ENCODE measurements at places on chromosomes 12 and 14.

DNA sequence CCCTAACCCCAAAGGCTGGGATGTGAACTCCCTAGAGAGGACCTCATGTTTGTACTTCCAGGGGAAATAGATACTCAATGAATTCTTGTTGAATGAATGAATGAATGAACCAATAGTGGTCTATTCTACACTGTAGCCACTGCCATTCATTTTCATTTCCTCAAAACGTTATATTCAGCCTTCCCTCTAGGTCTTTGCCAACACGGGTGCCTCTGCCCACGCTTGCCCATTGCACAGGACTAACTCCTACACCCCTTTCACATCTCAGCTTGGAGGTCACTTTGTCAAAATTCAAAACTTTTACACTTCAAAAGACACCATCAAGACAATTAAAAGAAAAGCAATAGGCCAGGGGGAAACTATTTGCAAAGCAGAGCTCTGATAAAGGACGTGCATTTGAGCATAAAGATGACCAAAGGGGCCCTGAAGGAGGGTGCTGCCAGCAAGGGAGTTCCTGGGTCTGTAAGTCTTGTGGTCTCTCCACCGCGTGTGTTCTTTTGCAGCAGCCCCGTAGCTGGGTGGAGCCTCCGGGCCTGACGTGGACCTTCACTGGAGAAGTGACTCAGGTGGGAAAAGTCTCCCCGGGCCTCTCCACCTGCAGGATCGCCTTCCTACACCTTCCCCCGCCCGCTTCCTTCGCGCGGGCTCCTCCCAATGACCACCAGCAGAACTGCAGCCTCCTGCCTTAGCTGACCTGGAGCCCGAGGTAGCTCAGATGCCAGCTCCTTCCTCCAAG is 31.5 kb downstream of the TMEM63C start:
- DNase-seq = peak; percentile 80

GRCh38 chr14:100439781-100440180 is 116.6 kb downstream of the SLC25A47 start:
- DNase-seq = no peak

- no peak for DNase-seq
Observed at GRCh38 chr14:76375484-76375883, 453 bp upstream of the ESRRB start.

GRCh38 chr12:130992448-130992847 is 38.7 kb downstream of the ADGRD1 start:
- no peak for DNase-seq

DNA sequence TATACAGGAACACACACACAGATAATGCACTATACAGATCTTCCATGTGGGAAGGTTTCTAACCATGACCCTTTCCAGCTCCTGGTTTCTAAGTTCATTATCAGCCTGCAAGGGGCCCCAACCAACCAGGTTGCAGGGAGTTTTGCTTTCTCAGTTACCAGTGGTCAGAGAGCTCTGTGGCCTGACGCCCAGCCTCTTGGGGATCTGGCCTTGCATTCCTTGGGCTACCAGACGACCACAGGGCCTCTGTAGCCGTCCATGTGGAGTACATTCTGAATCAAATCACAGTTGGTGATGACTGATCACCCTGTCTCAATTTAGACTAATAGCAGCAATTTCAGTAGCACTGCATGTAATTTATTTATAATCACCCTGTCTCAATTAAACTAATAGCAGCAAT is 47.5 kb downstream of the PAH start:
- DNase-seq = no peak

- no peak for DNase-seq
Observed at GRCh38 chr14:61663312-61663979, 31.9 kb upstream of the HIF1A start.

DNA sequence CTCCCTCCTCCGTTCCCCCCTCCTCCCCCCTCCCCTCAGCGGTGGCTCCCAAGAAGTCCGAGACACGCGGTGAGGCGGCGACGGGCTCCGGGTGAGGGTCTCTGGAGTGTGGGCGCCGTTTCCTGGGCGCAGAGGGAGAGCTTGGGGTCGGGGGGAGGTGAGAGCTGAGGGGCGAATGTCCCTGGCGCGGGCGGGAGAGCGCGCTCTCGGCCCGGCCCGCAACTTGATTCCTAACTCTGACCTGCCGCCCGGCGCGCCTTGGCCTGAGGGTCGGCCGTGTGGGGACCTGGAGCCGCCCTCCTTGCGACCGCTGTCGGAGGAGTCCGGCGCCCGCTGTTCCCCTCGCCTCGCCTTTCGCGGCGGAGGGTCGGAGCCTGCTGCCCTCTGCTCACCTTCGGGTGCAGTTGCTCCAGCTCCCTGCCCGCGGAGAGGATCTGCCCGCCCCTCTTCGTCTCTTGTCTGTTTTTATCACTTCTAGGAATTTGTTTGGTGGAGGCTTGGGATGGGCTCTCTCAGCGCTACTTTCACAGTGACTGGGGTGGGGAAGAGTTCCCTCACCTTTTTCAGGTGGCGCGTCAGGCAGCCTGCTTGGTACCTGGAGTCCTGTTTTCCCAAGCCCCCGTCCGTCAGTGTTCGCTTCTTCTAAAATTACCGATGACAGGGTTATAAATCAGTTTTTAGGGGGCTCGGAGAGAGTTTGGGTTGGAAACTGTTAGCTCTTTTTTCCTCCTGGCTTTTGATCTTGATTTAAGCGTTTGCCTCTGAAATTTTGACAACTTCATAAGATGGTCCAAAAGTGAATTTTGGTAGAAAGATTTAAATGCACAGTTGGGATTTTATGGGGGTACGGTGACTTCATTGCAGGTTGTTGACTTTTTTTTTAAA is 495 bp downstream of the ADIPOR2 start:
- DNase-seq = peak; percentile 92

- DNase-seq = no peak
Observed at GRCh38 chr12:89392391-89392790, 40.1 kb upstream of the DUSP6 start.

DNA sequence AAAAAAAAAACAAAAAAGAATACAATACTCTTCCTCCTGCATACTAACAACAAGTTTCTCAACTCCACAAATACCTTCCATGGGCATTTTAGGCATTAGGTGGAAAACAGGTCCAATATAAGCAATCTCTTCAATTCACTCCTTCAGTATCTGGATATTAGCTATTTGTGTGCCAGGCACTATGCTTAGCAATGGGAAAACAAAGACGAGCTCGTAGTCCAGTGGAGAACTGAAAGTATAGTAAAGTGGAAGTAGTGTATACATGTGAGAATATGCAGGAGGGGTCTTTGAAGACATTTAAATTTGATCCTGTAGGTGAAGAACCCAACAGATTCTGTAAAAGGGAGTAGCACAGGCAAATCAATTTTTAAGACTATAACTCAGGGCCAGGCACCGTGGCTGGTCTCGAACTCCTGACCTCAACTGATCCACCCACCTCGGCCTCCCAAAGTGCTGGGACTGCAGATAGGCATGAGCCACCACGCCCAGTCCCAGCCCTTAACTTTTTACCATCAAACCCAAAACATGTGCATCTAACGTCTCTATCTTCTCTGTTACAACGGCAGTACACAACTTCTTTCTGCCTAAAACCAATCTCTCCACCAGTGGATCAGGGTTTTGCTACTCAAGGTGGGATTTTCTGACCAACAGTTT is 10.6 kb downstream of the HECTD1 start:
- no peak for DNase-seq

DNA sequence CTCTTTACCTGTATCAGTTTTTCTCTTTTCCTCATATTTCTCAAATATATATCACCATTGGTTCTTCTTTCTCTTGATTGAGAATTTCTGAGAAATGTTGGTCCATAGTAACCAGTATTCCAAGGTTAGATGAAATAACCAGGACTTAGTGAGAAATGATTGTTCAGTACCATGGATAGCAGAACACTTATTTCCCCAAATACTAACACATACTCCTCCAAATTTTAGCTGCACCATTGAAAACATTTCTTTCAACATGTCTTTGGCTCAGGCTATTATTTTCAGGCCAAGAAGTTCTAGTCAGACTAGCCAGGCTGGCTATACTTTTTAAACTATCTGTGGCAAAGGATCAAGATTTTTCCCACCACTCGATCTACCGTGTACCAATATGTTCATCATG is 113.3 kb downstream of the PTPRO start:
- no peak for DNase-seq

DNA sequence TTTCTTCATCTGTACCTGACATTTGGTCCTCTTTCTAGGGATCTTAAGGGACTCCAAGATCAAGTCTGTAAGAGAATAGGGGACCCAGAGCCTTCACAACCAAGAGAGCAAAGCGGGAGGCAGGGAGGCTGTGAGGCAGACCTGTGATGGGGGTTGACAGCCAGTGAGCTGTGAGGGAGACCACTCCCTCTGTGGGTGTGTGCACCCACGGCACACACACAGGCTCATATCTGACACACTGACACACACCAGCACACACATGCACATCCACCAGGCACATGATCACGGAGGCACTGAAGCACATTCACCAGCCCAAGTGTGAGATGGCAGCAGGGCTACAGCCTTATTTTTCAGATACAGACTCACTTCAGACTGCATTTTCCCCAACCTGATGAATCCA is 55.2 kb downstream of the SPTB start:
- DNase-seq = no peak

GRCh38 chr12:2169940-2170339 is 117.2 kb downstream of the CACNA1C start:
- no peak for DNase-seq

GRCh38 chr14:49999826-50000379 is 107.0 kb downstream of the ARF6 start:
- no peak for DNase-seq
